ENCODE measurements at places on chromosomes 5 and 9. TPM values are rescaled to one million over a fixed set of nuclear protein-coding genes. Genes with fewer than 3 reads are reported as not detected.

DNA sequence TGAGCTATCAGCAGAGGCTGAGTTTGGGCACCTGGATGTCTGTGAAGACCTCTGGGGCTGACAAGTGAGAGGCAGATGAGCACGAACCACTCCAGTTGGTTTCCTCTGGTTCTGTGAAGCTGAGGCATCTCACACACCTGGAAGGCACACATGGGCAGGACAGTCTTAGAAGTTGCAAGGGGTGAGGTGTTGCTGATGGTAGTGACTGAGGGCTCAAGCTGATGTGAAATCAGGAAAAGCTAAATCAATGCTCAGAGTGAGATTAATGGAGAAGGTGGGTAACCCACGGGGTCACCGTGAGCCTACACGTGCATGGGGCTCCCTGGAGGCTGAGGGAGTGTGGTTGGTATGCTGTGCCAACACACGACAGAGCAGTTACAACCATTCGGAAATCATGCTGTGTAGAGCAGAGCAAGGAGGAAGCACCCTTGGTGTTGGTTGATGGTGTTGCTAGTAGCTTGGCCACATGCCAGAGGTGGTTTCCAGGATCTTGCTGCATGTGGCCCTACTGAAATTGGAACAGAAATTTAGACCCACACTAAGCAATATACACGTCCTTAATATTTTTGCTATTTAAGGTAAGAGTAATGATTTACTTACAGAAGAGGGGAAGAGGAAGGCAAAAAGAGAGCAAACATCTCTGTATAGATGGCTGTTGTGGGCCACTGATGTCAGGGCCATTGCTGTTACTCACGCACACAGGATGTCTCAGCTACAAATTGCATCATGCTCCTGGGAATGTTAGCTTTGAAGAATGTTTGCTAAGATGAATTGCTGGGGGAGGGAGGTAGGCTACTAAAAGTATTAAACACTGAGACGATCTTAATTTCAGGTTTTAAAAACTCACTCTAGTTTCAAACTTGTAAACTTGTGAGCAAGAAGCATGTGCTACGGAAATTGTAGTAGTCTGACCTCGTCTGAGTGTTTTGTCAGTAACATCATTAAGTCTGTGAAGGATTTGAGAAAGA is 170.5 kb downstream of the ARHGEF28 start:
- peaks cover 6% of the 10 kb centered on the region for H3K4me1 ChIP-seq
- no peaks in the 10 kb centered on the region for H3K36me3 ChIP-seq
- no peak overlapping the region for H3K27ac ChIP-seq

DNA sequence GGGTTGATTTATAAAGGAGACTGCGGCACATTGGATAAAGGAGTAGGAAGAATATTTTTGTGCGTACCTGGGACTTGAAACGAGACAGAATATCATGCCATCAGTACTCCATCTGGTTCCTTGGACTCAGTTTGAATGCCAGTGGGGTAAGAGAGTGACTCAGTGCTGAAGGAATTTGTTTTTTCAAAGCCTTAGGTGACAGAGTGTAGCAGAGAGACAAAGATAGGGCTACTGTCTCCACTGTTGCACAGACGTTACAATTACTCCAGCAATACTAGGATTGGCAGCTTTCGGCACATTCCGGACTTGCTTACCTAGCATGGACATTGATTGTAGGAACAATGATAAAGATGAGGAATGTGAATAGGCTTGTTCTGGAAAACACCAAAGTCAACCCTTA is 250.7 kb downstream of the KCTD16 start:
- no peaks in the 10 kb centered on the region for H3K27me3 ChIP-seq
- H3K4me3 ChIP-seq: no peak overlapping the region
- DNase-seq: no peak
- no peaks in the 10 kb centered on the region for H3K36me3 ChIP-seq
- H3K4me1 ChIP-seq: no peaks in the 10 kb centered on the region

GRCh38 chr5:168978500-168978899 is 322.4 kb downstream of the SLIT3 start:
- no peak for DNase-seq
- no peaks in the 10 kb centered on the region for H3K4me1 ChIP-seq
- H3K27me3 ChIP-seq: peaks cover 23% of the 10 kb centered on the region
- no peak overlapping the region for H3K27ac ChIP-seq
- no peak overlapping the region for H3K4me3 ChIP-seq
- no peaks in the 10 kb centered on the region for H3K36me3 ChIP-seq

- DNase-seq: no peak
- no peak overlapping the region for H3K27ac ChIP-seq
- H3K4me1 ChIP-seq: no peaks in the 10 kb centered on the region
- no peaks in the 10 kb centered on the region for H3K27me3 ChIP-seq
- no peaks in the 10 kb centered on the region for H3K36me3 ChIP-seq
Observed at GRCh38 chr9:116843863-116844620, 156.9 kb downstream of the TRIM32 start.

NADK2 gene
- total RNA-seq: 16.6 TPM

BOD1 gene
- total RNA-seq: 23.9 TPM

Data from activated CD4-positive, alpha-beta memory T cell treated with anti-CD3 and anti-CD28 coated beads for 36 hours (primary cell).